ENCODE measurements at places on chromosomes 5 and 9.

GRCh38 chr5:165334201-165334600, 1828.8 kb downstream of the MAT2B start:
- no peak for DNase-seq

- DNase-seq = no peak
Observed at GRCh38 chr5:1668141-1668721, 131.4 kb downstream of the MRPL36 start.

DNA sequence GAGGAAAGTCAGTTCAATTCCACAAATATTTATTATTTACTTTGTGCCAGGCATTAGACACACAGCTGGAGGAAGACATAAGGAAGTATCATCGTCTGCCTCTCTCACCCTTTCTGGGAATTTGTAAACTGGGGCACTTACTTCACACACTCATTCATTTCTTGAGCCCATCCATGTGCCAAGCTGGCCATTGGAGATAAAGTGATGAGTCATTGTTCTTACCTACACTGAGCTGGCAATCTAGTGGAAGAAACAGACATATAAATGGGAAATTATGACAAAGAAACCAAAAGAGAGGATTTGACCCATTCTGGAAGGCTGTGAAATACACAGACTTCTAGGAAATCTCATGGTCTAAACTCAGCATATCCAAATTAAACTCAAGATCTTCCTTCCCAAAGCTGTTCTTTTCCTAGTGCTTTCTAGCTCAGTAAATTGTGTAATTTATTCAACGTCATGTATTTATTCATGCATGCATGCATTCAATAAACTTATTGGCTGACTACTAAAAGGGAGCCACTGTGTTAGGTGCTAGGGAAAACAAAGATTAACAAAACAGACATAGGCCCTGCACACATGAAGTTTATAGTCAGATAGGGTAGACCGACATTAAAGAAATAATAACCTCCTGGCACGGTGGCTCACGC, 65.3 kb downstream of the SH3RF2 start:
- DNase-seq = no peak

DNA sequence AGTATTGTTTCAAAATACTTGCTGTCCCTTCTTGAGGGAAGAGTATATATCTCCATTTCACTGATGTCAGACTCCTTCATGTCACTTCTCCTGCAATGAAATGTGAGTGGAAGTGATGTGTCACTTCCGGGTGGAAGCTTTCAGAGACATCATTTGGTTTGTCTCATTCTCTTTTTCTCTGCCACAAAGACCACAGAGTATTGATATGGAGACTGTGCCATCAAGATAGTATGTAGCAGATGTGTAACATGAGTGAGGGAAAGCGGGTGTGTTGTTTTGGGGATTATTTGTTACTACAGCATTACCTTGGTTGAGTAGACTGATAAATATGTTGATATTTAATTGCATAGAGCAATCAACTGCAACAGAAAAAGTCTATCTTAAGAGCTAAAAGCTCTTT, 169.8 kb downstream of the FBXL7 start:
- no peak for DNase-seq

- DNase-seq = no peak
Observed at GRCh38 chr5:62138607-62139006, 167.4 kb upstream of the KIF2A start.

DNA sequence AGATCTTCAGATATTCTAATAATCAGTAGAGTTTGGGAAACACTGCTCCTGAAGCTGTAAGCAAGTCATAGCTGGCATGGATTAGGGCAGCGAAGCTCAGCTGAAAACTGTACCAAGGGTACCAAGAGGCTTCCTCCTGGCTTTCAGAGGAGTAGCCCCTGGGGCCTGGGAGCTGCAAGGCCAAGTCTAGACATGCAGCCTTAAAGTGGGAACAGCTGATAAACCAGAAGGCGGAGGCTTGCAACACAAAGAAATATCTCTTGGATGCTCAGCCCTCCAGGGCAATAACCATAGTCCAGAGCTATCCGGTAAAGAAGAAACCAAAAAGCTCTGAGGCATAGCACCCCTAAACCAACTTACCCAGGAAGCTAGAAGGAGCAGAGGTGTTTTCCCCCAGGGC, 51.5 kb downstream of the MRPS30 start:
- DNase-seq = no peak

DNA sequence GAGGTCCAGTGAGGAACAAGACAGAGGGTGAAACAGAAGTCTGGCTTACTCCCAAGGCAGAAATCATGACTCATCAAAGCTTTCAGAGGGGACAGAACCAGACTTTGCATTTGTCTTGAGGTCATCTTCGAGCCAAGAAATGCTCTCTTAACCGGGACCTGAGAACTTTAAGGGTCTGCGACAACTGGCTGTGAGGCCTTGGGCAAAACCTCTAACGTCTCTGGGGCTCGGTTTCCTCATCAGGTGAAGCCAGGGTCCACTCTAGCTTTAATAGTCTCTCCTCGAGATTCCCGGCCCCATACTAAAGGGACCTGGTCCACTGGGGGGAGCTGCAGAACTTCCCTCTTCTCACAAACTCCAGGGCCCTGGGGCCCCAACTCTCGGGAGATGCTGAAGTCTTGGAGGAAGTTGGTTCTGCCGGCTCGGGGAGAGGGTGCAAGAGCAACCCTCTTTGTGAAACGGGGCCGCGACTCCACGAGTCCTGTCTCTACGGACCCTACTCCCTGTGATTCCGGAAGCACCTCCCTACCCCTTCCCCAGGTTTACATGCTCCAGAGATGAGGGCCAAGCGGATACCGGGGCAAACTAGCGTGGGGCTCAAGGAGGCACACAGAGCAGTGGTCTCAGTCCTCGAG, 2.6 kb downstream of the GLIS3 start:
- DNase-seq = no peak

DNA sequence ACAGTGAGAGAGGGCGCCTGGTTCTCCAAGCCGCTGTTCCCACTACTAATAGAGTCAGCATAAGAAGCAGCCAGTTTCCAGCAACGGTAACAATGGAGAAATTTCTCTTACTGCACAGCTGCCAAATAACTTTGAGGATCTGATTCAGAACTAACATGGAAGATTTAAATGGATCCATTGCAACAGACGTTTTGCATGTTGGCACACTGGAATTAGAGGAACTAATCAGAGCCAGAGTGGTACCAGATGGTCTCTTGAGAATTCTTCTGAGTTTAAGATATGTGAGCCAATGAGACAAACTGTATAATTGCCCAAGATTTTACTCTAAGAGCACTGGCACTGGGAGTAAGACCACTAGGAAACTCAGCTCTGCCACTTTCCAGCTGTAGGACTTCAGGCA, 186.5 kb downstream of the EFNA5 start:
- DNase-seq = no peak

- DNase-seq = no peak
Observed at GRCh38 chr9:18970393-18970792, 62.6 kb downstream of the SAXO1 start.

GRCh38 chr9:88993871-88994460, 2.7 kb downstream of the S1PR3 start:
- no peak for DNase-seq

GRCh38 chr5:59725392-59725767, 168.1 kb downstream of the PDE4D start:
- no peak for DNase-seq

GRCh38 chr9:73643379-73644013, 491.8 kb downstream of the ANXA1 start:
- no peak for DNase-seq

- DNase-seq = no peak
Observed at GRCh38 chr5:594226-594860, 17.8 kb upstream of the CEP72 start.

- no peak for DNase-seq
Observed at GRCh38 chr5:50593681-50594080, 72.8 kb upstream of the PARP8 start.

DNA sequence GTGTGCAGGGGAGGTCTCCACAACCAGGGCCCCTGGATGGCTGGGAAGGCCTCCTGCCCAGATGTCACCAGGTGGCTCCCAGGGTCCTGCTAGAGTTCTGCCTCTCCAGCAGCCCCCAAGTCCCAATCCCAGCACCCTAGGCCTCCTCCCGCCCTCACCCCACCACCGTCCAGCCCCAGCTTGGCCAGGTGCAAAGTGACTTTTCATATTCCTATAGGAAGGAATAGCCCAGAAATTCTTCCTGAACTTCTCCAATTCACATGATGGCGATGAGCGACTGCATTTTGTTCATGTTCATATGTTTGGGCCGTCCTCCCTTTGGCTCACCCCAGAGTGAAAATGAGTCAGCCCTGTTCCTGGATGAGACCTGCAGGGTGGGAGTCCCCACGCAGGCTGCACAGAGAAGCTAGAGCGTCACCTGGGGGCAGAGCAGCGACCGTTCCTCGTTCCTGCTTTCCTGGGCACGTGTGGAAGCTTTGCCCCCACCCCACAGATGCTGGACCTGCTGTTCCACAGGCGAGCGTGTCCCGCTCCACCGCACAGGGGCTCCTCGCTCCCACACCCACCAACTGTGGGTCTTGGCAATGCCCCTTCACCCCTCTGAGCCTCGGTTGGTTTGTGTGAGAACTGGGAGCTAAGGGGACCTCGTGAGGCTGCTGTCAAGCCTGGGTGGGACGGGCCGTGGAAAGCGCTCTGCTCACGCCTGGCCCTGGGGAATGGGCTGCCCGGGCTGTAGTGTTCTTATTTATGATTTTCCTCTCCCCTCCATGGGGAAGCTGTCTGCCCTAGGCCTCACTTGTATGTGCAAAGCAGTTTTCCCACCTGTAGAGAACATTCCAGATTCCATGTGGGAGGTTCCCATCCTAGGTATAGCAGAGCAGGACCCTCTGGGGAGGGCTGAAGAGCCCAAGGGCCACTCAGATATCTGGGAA, 6.9 kb downstream of the MRPS2 start:
- no peak for DNase-seq

DNA sequence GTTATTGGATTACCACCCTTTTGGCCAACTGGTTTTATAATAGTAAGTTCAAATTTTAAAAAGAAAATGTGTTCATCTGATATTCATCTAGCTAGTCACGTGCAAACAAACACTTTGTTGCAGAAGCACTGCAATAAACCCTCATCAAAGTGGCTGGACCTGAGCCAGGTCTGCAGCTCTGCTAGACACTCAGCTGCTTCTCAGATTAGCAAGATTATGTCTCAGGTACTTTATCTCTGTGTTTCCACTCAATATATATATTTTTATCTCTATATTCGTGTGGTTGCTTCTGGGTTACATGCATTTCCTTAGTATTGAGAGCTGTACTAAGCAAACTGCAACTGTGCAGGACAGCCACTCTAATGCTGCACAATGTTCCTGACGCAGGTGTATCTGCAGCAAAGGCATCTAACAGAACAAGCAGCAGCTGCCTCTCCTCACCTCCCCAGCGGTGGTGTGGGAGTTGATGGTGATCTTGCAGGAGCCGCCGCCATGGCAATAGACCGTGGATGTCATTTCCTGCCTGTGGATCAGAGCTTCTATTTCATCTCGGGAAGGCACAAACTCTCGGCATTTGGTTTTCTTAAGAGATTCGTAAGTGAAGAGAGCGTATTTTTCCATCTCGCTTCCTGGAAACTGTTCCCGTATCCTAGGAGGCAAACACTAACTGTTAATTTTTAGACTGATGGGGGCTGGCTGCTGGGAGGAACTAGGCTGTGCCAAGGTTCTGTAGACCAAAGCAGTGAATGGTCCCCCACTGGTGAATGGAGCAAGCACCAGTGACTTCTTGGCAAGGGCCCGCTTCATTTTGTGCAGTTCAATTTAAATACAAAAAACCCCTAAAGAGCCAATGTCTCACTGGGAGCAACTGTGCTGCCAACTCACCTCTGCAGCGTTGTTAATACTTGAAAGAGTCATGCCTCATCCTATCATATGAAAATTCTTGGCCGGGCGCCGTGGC, 56.7 kb upstream of the RETREG1 start:
- DNase-seq = no peak

DNA sequence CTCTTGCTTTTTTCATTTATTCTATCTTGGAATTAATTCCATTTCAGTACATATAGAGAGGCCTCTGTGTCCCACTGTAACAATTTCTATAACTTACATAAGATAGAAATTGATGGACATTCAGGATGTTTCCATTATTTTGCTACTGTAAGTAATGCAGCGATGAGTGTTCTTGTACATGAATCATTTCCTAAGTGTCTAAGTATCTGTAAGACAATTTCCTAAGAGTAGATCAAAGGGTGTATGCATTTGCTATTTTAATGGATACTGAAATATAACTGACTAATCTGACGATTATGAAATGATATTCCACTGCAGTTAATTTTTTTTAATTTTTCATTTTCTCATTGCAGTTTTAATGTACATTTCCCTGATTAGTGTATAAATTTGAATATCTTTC, 23.0 kb upstream of the RBM22 start:
- no peak for DNase-seq

GRCh38 chr5:16922430-16922829, 13.7 kb downstream of the MYO10 start:
- no peak for DNase-seq

DNA sequence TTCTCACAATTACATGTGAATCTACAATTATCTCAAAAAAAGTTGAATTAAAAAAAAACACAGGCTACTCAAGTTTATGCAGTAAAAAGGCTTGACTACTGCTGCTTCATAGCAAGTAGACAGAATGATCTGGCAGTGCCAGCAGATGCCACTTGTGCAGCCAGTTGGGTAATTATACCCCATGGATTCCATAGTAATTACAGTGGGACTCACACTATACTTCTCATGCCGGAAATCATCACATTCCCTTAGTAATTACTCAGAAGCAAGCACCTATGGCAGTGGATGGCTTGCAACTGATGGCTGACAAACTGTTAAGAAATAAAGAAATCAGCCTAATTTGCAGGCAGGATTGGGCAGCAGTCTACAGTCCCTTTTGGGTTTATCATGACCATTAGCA, 463.2 kb upstream of the KLF4 start:
- DNase-seq = no peak

GRCh38 chr5:137147346-137147745, 351.8 kb downstream of the SPOCK1 start:
- no peak for DNase-seq

DNA sequence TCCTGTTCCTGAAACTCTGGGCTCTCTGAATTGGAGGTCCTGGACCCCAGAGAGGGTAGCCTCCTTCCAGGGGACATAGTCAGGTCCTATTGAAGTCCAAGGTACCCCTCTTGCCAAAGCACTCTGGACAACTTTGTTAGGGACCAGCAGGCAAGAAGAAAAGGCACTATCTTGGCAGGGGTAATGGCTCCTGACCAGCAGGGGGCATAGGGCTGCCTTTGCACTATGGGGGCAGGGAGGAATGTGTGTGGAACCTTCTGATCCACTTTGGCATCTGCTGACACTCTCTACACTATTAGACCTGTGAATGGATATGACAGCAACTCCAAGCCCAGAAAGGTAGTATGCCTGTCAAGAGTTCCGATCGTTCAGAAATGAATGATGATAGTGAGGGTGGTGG, 179.0 kb upstream of the CD180 start:
- no peak for DNase-seq

GRCh38 chr5:11646141-11646540, 258.1 kb downstream of the CTNND2 start:
- no peak for DNase-seq

- no peak for DNase-seq
Observed at GRCh38 chr9:68775003-68775730, 70.1 kb downstream of the PIP5K1B start.

DNA sequence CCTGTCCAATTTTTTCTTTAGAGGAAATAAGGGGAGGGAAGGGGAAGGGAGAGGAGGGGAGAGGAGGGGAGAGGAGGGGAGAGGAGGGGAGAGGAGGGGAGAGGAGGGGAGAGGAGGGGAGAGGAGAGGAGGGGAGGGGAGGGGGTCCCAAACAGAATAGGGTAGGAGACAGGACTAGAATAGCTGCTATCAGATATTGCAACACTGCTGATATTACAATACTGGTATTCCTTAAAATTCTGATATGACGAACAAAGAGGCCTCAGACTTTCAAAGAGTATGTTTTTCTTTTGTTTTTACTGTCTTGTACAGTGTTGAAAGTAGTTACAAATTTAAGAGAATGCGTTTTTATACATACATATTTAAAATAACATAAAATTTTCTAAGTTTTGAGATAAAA, 67.5 kb downstream of the RICTOR start:
- no peak for DNase-seq

Data from stimulated activated CD8-positive, alpha-beta memory T cell treated with anti-CD3 and anti-CD28 coated beads, Interleukin-4, amount 100 ng/mL, for 4 hours (primary cell).